ENCODE measurements at places on chromosomes 6 and 20. TPM values are rescaled to one million over a fixed set of nuclear protein-coding genes. Genes with fewer than 3 reads are reported as not detected.

GRCh38 chr6:31958412-31958740 lies 395 bp downstream of the NELFE start:
- no peak for DNase-seq

The HCRTR2 gene
- total RNA-seq = not detected

The PCMT1 gene
- total RNA-seq = 87.1 TPM

GRCh38 chr6:69622924-69623323 lies 173.9 kb downstream of the LMBRD1 start:
- DNase-seq = no peak

Data from activated T-cell treated with anti-CD3 and anti-CD28 coated beads, Interleukin-2, amount 50 U/mL, for 4 hours (primary cell).